ENCODE measurements at places on chromosomes 5 and 9. TPM values are rescaled to one million over a fixed set of nuclear protein-coding genes. Genes with fewer than 3 reads are reported as not detected.

Gene CYLC2
- not detected for total RNA-seq

Gene KIF4B
- total RNA-seq, result 0.09 TPM

Gene TRIP13
- total RNA-seq, result 4.2 TPM

Gene KIF12
- not detected for total RNA-seq

Gene TRPM3
- total RNA-seq, result under 0.01 TPM

Gene TRIM7
- 0.69 TPM for total RNA-seq

Gene HDHD3
- total RNA-seq, result 8.3 TPM

All from smooth muscle cell of the umbilical artery (primary cell).